ENCODE measurements at places on chromosomes 4 and X. TPM values are rescaled to one million over a fixed set of nuclear protein-coding genes. Genes with fewer than 3 reads are reported as not detected.

Gene PRSS12
- not detected for total RNA-seq

Gene HOPX
- total RNA-seq, result 30.7 TPM

Gene UCHL1
- total RNA-seq, result not detected

GRCh38 chrX:13126775-13127174 lies 82.4 kb upstream of the FAM9C start:
- no peak for DNase-seq
- no peak overlapping the region for H3K27ac ChIP-seq
- H3K4me1 ChIP-seq, result peaks cover 12% of the 10 kb centered on the region
- H3K27me3 ChIP-seq, result no peaks in the 10 kb centered on the region
- H3K4me3 ChIP-seq, result no peak overlapping the region

Gene ETNPPL
- not detected for total RNA-seq

- no peak overlapping the region for H3K4me3 ChIP-seq
- H3K27me3 ChIP-seq, result no peaks in the 10 kb centered on the region
- H3K4me1 ChIP-seq, result peaks cover 9% of the 10 kb centered on the region
- no peak overlapping the region for H3K27ac ChIP-seq
- no peak for DNase-seq
Measured at GRCh38 chrX:13763489-13763888, 28.9 kb downstream of the OFD1 start.

Gene OTC
- total RNA-seq, result not detected

Gene ZNF185
- total RNA-seq, result 2.7 TPM

- no peak for DNase-seq
- peaks cover 48% of the 10 kb centered on the region for H3K4me1 ChIP-seq
- no peaks in the 10 kb centered on the region for H3K27me3 ChIP-seq
- H3K27ac ChIP-seq, result peak overlapping the region; percentile 91
- peak overlapping the region; percentile 53 for H3K4me3 ChIP-seq
- H3K36me3 ChIP-seq, result peaks cover 3% of the 10 kb centered on the region
Measured at GRCh38 chrX:65679071-65679540, 11.7 kb downstream of the MSN start.

Gene DCHS2
- 0.12 TPM for total RNA-seq

DNA sequence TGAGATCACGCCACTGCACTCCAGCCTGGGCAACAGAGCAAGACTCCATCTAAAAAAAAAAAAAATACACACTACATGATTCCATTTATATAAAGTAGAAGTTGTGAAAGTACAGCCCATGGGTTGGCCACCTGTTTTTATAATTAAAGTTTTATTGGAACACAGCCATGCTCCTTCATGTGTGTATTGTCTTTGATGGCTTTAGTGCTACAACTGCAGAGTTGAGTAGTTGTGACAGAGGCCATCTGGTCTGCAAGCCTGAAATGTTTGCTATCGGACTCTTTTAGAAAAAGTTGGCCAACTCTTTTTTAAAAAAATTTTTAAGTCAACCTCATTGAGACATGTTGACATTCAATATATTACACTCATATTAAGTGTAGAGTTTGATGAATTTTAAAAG lies 41.2 kb upstream of the DUSP21 start:
- H3K27ac ChIP-seq, result no peak overlapping the region
- no peaks in the 10 kb centered on the region for H3K27me3 ChIP-seq
- H3K36me3 ChIP-seq, result no peaks in the 10 kb centered on the region
- no peak for DNase-seq
- H3K4me3 ChIP-seq, result no peak overlapping the region
- H3K4me1 ChIP-seq, result no peaks in the 10 kb centered on the region

Gene NXF2B
- total RNA-seq, result not detected

Gene GRIPAP1
- 123 TPM for total RNA-seq

Gene TIGD4
- total RNA-seq, result 0.40 TPM

- no peak overlapping the region for H3K4me3 ChIP-seq
- H3K27ac ChIP-seq, result no peak overlapping the region
- peaks cover 2% of the 10 kb centered on the region for H3K4me1 ChIP-seq
- DNase-seq, result no peak
Measured at GRCh38 chr4:53510321-53510720, 81.0 kb downstream of the LNX1 start.

All from T-helper 17 cell (primary cell).